ENCODE measurements at places on chromosomes 6 and 20.

DNA sequence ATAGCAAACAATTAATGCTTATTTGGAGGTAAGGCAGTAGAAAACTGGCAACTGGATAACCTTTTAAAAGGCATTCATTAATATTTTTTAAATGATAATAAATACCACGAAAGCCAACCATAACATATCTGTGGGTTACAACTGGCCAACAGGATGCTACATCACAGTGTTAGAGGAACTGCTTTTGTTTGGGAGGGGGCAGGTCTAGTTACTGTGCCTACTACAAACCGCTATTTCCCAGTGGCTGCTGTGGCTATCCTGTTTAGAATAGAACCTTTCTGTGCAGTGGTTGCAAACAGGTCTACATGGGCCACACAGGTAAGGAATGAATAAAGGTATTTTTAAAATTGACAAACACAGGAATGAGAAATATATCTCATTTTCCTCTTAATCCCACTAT is 976 bp downstream of the PIGT start:
- DNase-seq, result no peak

DNA sequence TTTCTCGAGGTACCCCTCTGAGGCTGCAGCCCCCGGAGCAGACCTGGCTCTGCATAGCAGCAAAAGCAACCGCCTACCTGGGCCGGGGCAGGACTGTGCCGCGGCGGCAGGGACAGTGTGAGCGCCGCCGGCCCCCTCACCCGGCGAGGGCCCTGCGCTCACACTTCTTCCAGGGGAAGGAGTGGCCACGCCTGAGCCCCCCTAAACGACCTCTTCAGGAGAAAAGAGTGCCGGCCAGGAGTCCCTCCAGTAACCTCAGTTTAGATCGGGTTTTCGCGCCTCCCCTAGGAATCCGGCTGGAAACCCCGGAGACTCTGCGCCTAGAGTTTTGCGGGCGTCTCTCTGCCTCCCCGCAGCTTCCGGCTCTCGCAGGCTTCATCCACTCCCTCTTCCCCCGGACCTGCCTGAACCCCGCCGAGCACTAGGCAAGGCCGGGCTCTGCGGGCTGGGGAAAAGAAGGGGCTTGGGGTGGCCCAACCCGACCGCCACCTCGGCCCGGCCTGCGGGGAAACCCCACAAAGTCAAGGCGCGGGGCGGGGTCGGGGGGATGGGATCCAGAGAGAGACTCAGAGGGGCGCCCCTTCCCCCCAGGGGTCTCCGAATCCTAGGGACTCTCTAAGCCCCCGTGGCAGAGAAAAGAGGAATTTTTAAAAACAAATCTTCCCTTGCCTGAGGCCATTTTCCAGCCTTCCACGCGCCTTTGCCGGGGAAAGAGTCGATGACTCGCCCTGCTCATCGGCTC is 558 bp downstream of the LINC00237 start:
- DNase-seq, result no peak

DNA sequence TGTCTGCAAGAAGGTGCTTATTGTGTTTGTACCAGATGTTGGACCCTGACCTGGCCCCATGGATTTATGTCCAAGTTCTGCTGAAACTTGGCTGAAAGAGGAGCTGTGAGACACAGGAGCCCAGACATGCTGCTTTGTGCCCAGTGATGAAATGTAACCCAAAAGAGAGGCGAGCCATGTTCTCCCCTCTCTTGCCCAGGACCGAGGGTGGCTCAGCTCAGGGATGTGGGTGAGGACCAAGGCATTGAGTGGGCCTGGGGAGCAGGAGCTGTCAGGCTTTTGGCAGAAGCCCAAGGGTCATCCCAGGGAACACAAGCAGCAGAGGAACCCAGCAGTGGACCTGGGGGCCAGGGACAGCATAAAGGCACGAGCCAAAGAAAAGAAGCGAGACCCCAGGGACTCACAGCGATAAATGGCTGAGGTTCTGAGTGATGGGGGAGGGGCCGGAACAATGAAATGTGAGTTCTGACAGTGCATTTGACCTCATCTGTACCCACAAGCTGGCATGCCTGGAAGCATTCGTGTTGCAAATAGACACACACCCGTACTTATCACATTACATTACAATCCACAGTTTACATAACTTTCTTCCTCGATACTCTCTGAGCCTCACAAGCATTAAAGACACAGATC is 363.4 kb upstream of the JARID2 start:
- DNase-seq, result no peak

- DNase-seq, result no peak
Observed at GRCh38 chr6:135905604-135906300, 54.3 kb downstream of the PDE7B start.

DNA sequence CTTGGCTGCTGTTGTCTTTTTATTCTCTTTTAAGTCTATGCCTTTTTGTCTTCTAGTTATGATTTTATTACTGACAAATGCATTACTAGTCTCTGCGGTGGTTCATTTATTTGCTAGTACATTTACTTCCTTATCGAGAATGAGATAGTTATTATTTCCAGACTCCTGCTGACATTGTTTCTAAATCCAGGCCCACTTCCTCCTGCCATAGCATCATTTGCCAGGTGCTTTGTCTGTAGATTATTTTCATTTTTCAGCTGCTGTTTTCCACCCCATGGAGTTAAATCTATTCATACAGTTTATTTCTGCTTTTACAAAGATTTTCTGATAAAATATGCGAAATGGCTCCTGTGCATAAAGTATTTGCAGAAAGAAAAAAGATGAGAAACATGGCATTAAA is 459.7 kb downstream of the MMUT start:
- no peak for DNase-seq

DNA sequence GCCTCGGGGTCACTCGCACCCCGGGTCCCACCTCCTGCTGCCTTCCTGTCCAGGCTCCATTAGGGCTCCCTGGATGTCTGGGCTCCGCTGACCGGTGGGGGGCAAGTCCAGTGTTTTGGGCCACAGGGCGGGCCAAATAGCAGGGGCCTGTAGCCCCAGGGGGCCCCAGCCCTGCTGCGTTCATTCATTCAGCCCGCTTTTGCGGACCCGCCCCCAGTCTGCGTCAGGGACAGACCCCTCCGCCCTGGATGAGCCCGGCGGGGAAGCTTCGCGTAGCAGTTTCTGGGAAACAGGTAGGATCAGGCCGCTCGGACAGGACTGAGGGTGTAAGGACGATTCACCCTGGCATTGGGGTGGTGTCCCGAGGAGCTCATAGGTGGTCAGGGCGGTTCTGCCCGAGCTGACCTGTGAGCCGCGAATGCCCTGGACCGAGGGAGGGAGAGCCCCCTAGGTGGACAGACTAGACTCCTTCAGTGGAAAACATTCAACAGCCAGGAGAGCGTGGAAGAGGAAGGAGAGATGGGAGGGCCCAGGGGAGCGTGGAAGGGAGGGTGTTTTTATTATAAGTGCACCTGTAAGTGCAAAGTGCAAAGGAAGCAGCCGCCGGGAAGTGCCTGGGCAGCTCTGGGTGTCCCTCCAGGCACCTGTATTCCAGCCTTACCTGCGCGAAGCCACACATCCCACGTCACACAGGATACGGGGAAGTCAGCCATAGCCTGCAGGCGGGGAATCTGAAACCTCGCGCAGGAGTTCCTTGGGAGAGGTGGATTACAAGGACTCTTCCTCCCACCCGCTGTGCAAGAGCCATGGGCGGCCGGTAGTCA is 662 bp downstream of the ENTPD6 start:
- no peak for DNase-seq

All from coronary artery (tissue), 2 donors.